Osteoblast (primary cell): ENCODE measurements at places on chromosomes 16 and 17.

DNA sequence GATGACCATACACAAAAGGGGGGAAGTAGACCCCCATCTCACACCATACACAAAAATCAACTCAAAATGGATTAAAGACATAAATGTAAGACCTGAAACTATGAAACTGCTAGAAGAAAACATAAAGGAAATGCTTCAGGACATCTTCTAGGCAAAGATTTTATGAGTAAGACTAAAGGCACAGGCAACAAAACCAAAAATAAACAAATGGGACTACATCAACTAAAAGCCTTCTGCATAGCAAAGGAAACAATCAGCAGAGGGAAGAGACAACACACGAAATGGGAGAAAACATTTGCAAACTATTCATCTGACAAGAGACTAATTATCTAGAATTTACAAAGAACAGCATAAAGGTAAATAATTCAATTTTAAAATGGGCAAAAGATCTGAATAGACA lies 152.1 kb downstream of the AXIN2 start:
- no peak for DNase-seq

DNA sequence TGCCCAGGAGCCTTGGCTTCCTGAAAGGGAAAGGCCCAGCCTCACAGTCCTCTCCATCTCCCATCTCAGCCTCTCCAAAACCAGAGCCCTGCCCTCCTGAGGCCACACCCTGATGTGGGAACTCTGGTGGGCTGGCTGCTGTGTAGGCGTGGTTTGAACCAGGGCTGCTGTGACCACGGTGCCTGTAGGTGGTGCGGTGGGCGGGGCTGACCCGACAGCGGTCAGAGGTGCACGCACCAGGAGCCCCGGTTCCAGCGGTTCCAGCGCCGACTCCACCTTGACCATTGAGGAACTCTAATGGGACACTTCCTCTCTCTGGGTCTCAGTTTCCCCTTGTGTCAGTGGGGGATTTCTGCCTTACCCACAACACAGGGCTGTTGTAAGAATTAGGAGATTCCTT lies 2.4 kb downstream of the RAP1GAP2 start:
- peak; percentile 42 for DNase-seq

DNA sequence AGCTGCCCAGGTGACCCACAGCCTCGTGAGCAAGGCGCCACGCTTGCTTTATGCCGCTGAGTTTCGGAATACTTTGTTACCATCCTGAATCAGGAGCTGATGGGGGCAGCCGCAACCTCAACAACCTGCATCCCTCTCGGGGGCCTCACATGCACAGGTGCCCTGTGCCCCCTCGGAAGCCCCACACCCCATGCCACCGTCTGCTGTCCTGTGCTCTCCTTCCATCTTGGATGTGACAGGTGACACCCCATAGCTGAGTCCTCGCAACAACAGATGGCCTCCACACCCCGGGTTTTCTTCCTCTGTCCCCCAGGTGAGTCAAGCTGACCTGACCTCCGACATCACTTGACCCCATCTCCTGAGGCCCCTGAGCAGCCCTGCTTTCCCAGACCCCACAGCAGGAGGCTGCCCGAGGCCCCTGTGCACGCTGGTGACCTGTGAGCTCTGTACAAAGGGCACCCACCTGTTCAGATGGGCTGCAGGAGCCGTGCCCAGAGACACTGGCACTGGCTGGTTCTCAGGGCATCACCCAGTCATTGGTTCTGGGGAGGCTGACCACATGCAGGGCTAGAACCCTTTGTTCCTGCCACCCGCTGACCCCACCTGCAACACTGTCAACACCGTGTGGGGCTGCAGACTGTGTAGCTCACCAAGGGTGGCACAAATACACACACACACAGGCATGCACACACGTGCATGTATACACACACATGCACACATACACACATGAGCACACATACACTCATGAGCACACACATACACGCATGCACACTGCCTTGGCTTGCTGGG lies 57.7 kb downstream of the RMI2 start:
- DNase-seq, result peak; percentile 36

GRCh38 chr16:24755201-24755874 lies 25.9 kb downstream of the TNRC6A start:
- no peak for DNase-seq

GRCh38 chr17:11486101-11486867 lies 112.0 kb upstream of the DNAH9 start:
- no peak for DNase-seq

GRCh38 chr17:55769625-55770000 lies 18.8 kb downstream of the PCTP start:
- peak; percentile 89 for DNase-seq

DNA sequence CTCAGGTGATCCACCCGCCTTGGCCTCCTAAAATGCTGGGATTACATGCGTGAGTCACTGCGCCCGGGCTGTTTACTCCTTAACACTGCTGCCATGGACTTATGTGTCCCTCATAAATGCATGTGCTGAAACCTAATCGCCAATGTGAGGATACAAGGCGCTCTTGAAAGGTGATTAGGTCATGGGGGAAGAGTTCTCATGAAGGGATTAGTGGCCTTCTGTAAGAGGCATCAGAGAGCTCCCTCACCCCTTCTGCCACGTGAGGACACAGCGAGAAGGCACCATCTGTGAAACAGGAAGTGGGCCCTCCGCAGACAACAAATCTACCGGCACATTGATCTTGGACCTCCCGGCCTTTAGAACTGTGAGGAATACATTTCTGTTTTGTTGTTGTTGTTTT lies 19.1 kb downstream of the ITPRIPL2 start:
- DNase-seq, result no peak

- DNase-seq, result peak; percentile 89
These were observed 19.1 kb upstream of the TEX2 start for GRCh38 chr17:64281962-64282752.

GRCh38 chr16:64375391-64375980 lies 746.4 kb downstream of the CDH11 start:
- peak; percentile 74 for DNase-seq

GRCh38 chr17:2815781-2816185 lies 19.5 kb downstream of the RAP1GAP2 start:
- peak; percentile 37 for DNase-seq

DNA sequence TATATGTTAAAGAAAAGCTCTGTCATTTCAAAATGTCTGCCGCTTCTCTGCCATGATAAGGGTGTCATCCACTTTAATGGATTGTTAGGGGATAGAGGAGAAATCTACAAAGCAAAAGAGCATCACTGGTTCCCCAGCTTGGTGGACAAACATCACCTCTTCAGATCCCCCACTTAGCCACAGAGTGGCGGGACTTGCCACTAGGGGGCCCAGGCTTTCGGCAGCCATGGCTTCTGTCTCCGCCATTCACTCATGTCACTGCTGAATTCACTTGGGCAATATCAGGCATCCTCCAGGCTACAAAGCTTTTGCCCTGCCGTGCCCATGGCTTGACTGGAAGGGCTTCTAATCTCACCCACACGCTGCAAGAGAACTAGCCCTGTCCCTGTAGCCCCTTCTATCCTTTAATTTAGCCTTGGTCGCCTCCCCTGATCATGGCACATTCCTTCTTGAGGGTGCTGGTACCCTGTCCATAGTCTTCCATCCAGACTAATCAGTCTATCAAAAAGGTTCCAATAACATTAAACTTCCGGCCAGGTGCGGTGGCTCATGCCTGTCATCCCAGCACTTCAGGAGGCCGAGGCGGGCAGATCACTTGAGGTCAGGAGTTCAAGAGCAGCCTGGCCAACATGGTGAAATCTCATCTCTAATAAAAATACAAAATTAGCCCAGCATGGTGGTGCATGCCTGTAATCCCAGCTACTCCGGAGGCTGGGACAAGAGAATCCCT lies 34.7 kb downstream of the SBK1 start:
- peak; percentile 95 for DNase-seq

DNA sequence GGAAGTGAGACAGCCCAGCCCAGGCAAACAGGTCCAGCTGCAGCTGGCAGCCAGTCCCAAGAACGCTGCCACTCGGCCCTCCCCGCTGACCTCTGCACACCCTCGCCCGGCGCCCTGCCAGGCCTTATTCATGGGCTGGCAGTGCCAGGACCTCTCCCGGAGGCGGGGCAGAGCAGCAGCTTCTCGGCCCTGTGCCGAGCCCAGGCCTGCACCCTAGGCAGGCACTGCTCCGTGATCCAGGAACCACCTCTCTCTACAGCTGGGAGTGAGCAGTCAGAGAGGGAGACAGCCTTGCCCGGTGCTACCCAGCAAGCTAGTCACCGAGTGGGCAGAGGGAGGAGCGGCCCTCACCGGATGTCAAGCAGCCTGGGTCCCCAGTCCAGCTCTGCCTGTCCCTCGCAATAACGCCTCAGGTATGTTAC lies 79.9 kb upstream of the CBX4 start:
- peak; percentile 97 for DNase-seq

- DNase-seq, result no peak
These were observed 44.6 kb upstream of the MAF start for GRCh38 chr16:79644971-79645667.

DNA sequence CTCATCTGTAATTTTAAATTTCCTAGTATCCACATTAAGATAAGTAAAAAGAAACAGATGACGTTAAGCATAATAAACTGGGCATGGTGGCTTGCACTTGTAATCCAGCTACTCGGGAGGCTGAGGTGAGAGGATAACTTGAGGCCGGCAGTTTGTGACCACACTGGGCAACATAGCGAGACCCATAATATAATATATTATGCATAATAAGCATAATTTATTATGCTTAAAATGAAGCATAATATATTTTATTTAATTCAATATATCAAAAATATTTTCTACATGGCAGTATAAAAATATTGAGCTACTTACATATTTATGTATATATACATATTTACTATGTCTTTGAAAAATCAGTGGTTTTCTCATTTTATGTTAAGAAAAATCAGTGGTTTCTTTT lies 128.3 kb downstream of the GOSR1 start:
- no peak for DNase-seq

DNA sequence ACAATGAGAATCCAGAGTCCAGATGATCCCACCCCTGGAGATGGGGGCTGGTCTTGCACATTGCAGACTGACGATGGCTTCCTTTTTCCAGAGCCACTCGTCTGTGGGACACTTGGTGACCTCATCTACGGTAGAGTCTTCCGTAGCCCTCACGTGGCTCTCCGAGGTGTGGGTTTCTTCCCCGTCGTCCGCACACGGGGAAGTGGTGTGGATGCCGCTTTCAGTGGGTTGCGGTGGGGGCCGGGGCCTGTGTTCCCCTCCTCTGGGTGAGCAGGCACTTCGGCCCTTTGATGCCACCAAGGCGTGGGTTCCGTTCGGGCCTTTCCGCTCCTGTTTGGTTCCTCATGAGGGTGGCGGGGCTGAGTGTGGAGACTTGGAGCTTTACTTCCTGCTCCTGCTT lies 21.4 kb downstream of the BAIAP2 start:
- no peak for DNase-seq

DNA sequence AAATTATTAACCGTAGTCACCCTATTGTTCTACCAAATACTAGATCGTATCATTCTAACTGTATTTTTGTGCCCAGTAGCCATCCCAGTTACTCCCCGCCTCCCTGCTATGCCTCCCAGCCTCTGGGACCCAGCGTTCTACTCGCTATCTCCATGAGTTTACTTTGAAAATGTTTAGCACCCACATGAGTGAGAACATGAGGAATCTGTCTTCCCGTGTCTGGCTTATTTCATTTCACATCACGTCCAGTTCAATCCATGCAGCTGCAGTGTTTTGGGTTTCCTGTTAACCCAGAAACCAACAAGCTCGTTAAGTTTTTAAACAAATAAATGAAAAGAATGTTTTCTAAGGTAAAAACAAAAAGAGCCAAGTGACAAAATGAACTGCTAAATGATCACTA lies 82.1 kb downstream of the VPS53 start:
- no peak for DNase-seq

DNA sequence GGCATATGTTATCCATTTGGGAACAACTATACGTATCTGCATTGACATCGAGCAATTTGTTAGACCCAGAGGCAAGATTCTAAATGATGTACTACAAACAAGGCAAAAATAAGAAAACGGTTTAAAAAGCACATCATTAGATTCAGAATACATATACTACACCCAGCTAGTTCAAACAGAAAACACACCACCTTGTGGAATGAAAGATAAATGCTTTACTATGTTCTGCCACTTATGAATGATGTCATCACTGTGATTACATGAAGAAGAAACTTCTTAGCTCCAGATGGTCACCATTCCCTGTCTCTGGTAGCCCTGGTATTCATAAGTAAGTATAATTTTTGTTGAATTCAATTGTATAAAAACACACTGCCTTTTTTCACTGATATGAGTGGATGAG lies 7.8 kb downstream of the NACA2 start:
- peak; percentile 87 for DNase-seq

DNA sequence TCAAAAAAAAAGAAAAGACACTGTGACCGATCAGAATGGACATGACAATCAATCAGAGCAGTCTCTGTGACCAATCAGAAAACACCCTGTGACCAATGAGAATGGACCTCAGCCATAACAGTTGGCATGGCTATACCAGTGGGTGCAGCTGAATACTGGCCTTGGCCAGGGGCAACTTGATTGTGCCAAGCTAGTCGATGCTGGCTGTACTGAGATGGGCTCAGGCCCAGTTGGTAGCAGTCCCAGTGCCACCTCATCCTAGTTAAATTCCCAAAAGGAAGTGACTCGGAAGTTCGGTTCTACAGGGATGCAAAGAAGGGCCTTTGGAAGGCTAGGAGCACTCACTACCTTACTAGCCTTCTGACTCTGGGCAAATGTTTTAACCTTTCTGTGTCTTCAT lies 37.2 kb upstream of the BCO1 start:
- no peak for DNase-seq

GRCh38 chr16:65015599-65015998 lies 106.3 kb downstream of the CDH11 start:
- no peak for DNase-seq

DNA sequence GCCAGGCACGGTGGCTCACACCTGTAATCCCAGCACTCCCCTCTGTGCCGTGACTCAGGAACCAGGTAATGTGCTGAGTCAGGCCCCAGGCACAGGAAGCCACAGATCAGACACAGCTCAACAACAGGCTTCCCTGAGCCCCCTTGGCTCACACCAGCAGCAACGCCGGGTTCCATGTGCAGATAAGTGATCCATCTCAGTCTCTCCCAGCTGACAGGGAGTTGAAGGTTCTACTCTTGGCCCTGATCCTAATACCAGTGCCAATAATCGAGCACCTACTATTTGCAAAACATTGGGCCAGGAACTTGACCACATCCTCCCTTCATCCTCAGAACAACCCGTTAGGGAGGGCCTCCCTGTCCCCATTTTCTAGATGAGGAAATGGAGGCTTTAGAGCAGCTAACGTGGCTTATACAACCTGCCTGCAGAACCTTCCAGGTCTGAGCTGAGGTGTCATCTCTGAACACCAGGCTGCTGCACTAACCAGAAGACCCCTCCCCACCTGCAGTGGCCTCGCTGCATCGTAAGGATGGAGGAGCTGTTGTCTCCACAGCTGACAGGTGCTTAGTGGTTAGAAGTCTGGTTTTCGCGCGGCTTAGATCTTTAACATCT lies 64.8 kb upstream of the AMZ2 start:
- no peak for DNase-seq
